ENCODE measurements at places on chromosomes 12 and 14.
A peak's percentile ranks its signal among the peaks of the same experiment; 100 is the strongest.

- no peak for DNase-seq
Observed at GRCh38 chr14:77909911-77910310, 110.0 kb downstream of the ADCK1 start.

DNA sequence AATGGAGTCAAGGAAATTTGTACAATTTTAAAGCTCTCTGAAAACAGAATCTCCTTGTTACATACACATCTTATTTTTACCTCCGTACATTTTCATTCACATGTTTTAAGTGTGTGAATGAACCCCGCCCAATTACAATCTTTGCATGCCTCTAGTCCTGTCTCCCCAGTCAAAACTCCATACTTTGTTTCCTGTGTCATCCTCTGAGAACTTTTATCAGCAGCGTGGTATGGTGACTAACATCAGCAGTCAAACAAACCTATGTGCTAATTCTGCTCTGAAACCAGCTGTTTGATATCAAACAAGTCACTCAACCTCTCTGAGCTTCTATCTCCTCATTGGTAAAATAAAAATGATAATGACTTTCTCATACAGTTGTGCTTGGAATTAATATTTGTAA is 15.8 kb upstream of the ERGIC2 start:
- no peak for DNase-seq

DNA sequence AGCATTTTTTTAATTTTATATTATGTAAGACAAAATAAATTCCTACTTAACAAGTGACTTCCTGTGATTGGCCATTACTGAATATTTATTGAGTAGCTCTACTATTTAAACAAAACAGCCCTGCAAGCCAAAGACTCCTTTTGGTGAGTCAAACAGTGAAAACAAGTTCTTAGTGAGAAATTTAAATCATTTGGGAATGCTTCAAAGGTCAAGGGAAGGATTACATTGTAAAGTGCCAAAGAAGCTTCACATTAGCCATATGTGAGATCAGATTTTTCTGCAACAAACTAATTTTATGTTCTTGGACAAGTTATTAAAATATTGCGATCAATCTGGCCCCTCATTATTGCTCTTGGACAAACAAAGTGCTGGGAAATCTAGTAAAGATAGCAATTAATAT is 795.4 kb upstream of the MGAT4C start:
- no peak for DNase-seq

DNA sequence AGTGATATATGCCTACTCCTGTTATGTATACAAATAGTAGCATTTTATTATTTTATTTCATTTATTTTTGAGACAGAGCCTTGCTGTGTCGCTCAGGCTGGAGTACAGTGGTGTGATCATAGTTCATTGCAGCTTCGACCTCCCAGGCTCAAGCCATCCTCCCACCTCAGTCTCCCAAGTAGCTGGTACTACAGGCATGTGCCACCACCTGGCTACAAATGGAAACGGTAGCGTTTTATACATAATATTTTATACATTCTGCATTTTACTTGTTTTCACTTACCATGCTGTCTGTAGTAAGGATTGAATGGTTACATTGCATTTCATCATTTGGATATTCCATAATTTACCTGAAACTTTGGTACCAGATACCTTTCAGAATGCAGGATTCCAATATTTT is 14.1 kb downstream of the C1R start:
- DNase-seq: no peak

DNA sequence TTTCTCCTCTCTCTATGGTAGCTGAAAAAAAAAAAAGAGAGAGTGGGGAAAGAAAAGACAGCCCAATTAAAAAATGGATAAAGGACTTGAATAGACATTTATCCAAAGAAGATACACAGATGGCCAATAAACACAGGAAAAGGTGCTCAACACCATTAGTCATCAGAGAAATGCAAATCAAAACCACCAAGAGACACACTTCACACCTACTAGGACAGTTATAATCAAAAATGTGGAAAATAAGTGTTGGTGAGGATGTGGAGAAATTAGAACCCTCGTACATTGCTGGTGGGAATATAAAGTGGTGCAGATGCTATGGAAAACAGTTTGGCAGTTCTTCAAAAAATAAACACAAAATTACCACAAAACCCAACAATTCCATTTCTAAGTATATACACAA is 172.4 kb upstream of the GRIN2B start:
- DNase-seq: no peak

DNA sequence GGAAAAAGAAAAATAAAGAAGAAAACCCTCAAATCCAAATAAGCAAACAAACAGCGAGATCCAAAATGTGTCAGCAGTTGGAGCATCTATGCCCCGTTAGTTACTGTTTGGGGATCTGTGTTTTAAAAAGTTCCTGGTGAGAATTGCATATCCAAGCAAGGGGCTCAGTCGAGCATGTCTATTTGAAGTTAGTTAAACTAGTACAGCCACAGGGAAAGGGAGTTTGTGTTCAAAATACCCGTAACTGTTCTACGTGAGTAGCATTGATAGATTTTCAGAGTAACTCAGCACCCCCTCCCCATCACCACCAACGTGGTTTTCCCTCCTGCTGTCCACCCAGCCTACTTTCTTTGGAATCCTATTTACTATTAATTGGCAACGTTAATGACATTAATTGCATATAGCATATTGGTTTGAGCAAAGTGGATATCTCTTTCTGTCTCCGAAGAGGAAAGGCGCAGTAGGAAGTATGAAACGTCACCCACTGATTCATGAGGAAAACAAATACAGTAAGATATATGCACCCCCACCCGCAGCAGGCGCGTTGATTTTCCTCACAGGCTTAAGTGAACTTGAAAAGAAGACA is 1.5 kb downstream of the NPAS3 start:
- DNase-seq: no peak

GRCh38 chr14:51185754-51186153 is 54.3 kb upstream of the TMX1 start:
- DNase-seq: no peak

DNA sequence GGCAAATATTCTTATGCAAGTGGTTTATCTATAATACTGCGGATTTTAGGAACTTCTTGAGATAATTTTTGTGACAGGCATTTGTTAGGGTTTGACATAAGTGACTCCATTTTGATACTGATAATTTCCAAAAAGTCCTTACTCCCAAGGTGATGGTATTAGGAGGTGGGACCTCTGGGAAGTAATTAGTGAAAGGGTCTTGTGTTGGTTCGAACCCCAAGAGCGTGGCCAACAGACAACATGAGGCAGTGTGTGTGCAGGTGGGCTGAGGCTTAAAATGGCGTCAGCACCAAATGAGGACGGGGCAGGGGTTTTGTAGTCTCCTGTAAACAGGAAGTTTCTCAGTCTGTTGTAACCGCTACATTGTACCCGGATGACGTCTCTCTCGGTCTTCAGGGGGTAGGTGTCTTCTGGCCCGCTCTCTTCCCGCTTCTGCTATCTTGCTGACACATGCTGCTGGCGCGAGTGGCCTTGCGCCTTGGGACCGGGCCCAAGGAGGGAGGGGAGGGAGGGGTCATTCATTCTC is 1.7 kb upstream of the C12orf43 start:
- no peak for DNase-seq

DNA sequence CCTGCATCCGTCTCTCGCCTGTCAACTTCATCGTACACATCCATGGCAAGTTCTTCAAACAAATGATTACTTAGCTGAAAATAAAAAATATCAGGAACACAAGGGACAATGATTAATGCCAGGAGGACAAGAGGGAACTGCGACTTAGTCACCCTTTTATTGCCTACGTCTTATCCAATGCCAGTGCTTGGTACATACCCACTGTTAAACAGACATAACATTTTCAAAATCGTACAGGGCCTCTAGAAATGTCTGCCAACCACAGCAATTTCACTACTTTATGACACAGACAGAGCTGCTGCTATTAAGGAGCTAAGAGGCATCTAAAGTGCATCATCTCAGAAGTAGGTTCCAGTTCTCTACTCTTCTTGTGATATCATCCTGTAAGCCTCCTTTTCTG is 34.6 kb downstream of the GIT2 start:
- no peak for DNase-seq

DNA sequence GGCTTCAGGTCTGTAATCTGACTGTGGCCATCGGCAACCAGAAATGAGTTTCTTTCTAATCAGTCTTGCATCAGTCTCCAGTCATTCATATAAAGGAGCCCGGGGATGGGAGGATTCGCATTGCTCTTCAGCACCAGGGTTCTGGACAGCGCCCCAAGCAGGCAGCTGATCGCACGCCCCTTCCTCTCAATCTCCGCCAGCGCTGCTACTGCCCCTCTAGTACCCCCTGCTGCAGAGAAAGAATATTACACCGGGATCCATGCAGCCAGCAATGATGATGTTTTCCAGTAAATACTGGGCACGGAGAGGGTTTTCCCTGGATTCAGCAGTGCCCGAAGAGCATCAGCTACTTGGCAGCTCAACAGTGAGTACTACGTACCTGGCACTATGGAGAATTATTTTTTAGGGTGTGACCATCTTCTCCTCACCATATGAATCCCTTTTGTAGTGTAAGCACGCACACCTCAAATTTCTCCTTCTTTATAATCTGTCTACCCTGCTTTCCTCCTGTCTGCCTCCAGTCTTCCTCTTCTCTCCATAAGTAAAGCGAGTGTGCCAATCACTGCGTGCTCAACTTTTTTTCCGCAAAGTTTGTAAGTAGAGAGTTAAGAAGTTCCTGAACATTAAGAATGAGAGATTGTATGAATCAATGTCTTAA is at the start of gene TPH2:
TPH2 (plus strand) TSS at position 118 of the 658 bp plus-strand sequence; CDS start at position 260, 142 bp downstream.
- DNase-seq: peak; percentile 33

DNA sequence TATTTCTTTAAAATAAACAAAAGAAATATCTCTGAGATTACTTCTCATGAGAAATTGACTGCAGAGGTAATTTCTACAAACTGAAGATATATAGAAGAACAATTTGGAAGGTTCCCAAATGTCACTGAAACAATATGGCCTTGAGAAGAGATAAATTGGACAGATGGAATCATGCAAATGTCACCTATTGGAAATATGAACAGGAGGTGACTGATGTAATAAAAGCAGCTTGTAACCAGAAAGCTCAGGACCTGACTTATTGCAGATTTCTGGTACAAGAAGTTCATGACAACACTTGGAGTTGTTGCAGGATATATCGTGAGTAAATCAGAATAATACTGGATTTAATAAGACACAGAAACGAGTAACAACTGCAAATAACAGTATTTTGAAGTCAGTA is 93.3 kb upstream of the TRHDE start:
- no peak for DNase-seq

GRCh38 chr14:65377576-65377975 is 35.0 kb upstream of the FUT8 start:
- no peak for DNase-seq

DNA sequence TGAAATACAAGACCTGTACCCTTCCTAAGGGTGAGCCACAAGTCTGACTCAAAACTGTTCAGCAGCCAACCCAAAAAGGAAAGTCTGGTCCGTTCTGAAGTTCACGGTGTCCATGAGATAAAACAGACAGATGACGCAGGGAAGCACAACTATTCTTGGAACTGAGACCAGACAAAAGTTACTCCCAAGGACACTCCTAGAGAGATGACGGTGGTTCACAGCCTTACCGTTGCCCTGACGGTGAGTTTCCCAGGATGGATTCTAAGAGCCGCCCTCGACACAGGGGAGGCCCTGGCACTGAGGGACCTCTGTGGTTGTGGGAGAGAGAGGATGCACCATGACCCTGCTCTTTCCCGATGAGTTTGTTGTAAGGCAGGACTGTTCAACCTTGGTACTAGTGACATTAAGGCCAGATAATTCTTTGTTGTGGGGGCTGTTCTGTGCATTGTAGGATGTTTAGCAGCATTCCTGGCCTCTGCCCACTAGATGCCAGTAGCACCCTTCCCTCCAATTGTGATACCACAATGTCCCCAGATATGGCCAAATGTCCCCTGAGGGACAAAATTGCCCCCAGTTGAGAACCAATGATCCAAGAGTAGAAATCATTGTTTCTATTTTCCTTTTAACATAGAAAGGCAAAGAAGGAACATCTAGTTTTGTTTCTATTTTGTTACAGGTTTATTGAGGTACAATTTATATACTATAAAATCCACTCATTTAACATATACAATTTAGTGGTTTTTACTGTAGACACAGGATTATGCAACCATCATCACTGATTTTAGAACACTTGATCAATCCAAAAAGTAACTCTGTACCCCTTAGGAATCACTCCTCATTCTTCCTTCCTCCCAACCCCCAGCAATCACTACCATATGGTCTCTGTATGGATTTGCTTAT is 23.0 kb downstream of the OR10P1 start:
- DNase-seq: no peak

- no peak for DNase-seq
Observed at GRCh38 chr12:88450136-88450535, 130.1 kb downstream of the KITLG start.

- no peak for DNase-seq
Observed at GRCh38 chr14:39025810-39026627, 77.0 kb downstream of the SEC23A start.

DNA sequence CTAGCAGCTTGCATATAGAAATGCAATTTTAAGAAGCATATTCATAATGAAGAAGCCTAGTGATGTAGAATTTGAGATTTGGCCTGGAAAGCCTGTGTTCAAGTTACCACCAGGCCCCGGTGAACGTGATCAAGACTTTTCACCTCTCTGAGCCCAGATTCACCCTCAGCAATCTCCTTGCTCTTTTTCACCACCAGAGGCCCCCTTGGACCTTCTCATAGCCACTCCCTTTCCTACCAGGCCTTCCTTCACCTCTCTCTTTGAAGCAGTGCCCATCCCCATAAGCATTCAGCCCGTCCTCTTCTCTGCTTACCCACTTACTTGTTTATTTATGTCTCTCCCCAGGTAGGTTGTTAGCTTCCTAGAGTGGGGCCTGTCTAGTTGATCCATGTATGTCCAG is 1280.9 kb downstream of the AACS start:
- no peak for DNase-seq

- DNase-seq: no peak
Observed at GRCh38 chr12:45909041-45909713, 81.2 kb downstream of the SCAF11 start.

GRCh38 chr14:61764342-61765122 is 2.3 kb downstream of the SNAPC1 start:
- no peak for DNase-seq

- DNase-seq: no peak
Observed at GRCh38 chr12:122947352-122947792, 18.9 kb downstream of the ABCB9 start.

GRCh38 chr14:53619691-53620231 is 336.9 kb downstream of the BMP4 start:
- DNase-seq: no peak

GRCh38 chr12:110699591-110700445 is 10.9 kb upstream of the HVCN1 start:
- DNase-seq: no peak

DNA sequence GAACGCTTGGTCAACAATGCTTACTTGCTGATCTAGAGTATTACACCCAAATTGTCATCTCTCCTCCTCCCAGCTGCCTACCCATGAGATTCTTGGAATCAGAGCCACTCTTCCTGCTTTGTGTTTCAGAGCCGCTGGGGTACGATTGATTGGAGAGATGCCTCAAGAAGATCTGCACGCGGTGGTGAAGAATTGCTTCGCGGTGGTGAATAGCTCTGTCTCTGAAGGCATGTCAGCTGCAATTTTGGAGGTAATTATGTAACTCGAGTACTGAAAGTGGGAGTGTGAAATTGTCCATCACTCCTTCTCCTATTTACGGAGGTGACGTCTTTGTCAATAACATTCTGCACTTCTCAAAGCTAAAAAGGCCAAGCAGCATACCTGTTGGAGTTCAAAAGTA is 93.9 kb downstream of the GLT1D1 start:
- no peak for DNase-seq

All from stimulated activated CD4-positive, alpha-beta T cell treated with anti-CD3 and anti-CD28 coated beads, Interleukin-12 subunit alpha, Interleukin-12 subunit beta, amount 100 ng/mL, for 24 hours (primary cell).